Foreskin keratinocyte (primary cell): ENCODE measurements at places on chromosomes 13 and 19.

GRCh38 chr13:105491345-105491744 is 1044.1 kb downstream of the EFNB2 start:
- no peak for DNase-seq

DNA sequence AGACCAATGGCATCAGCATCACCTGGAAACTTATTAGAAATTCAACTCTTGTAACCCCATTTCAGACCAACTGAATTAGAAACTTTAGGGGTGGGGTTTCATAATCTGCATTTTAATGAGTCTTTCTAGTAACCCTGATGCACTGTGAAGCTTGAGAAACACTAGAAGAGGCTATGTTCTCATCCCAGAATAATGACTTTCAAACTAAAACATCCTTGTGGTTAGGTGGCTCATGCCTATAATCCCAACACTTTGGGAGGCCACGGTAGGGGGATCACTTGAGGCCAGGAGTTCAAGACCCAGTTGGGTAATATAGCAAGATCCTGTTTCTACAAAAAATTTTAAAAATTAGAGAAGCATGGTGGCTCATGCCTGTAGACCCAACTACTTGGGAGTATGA is 402.4 kb downstream of the DLEU7 start:
- DNase-seq, result no peak

GRCh38 chr19:58217069-58217481 is 11.6 kb upstream of the ZNF544 start:
- DNase-seq, result no peak

- no peak for DNase-seq
Measured at GRCh38 chr19:38650911-38651584, 3.6 kb downstream of the ACTN4 start.
